ENCODE measurements at places on chromosomes 11 and 22.

GRCh38 chr11:10674911-10675440, 18.6 kb downstream of the IRAG1 start:
- DNase-seq: no peak

DNA sequence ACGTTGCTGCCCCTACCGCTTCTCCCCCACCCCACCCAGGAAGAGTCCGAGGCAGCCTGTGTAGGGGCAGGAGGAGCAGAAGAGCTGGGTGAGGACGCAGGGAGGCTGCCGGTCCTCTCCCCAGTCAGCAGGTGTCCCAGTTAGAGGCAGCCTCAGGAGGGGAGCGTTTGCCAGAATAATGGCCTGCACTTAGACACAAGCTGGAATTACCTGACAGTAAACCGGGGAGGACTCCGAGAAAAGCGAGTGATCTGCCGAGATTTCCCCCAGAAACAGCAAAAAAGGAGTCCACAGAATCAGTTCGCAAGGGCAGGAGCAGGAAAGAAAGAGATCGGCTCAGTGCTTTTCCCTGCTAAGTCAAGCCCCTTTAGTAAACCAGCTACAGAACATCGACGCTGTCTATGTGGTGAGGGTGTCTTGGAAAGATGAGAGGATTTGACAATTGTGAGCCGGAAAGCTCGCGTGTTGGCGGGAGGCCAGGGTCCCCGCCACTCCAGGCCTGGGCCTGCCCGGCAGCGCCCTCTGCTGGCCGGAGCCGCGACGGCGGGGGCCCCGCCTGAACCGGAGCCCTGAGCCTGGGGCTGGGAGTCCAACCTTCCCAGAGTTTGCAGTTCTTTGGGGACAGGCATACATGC, 17.7 kb upstream of the THRSP start:
- peak; percentile 69 for DNase-seq

GRCh38 chr11:74592063-74592440, 330 bp upstream of the POLD3 start:
- no peak for DNase-seq

DNA sequence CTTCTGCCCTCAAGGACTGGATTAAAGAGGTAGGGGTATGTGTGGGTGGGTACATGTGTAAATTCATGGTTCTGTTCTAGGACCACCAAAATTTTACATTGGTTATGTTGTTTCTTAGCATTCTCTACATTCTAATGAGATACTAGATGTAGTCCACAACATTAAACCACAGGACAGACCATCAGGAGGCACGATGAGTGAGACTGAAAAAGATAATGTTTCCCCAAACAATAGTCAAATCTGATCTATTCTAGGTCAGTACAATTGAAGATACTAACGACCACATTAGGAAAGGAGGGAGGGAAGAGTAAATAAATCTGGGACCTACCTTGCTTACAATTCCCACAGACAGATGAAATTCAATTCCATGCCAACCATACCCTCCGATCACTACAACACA, 42.2 kb downstream of the MRTFA start:
- no peak for DNase-seq

GRCh38 chr22:22099833-22100812, 117.5 kb upstream of the TOP3B start:
- peak; percentile 25 for DNase-seq

DNA sequence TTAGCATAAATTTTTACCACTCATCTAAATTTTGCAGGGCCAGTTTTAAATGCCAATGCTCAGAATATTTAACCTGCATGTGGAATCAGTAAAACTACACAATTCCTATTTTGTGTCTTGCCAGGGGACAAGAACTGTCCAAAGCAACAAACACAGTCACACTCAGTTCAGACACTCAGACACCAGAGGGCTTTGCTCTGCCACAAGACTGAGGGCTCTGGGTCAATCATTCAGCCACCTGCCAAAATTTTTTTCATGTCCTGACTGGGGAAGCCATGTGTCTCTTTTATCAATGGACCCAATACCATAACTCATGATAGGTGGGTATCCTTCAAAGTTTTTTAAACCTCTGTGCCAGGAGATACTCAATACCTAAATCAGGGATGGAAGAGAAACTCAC, 304.0 kb upstream of the ANO3 start:
- no peak for DNase-seq

GRCh38 chr11:133679896-133680295, 147.6 kb upstream of the OPCML start:
- DNase-seq: no peak

DNA sequence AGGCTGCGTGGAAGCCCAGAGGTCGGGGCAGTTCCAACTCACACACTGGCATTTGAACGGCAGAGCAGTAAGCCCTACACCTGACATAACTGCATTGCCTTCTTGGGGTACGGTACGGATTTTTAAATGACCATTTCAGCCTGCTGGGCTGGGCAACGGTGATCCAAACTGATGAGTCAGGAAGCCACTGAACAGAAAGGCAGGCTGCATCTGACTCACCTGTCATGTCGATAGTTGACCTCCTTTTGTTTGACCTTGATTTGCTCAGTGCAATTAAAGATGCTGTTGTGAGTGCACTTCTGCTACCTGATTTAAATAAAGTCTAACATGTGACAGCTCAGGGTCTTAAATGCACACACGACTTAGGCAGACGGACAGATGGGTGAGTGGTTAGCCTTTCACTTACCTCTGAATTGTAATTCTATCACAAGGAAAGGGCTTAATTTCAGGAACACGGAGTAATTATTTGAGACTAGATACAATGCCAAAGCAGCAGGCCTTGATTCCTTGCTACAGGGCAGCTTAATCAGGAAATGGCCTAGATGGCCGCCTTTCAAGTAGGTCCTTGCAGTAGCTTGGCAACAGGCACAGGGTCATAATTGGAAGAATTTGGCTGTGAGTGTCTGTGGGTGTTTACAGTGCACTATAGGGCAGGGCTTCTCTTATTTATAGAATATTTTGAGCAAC, 52.2 kb downstream of the BMAL1 start:
- DNase-seq: peak; percentile 9
